Gastroesophageal sphincter (tissue), 4 donors: ENCODE measurements at places on chromosomes 1 and 21.
A peak's percentile ranks its signal among the peaks of the same experiment; 100 is the strongest.

DNA sequence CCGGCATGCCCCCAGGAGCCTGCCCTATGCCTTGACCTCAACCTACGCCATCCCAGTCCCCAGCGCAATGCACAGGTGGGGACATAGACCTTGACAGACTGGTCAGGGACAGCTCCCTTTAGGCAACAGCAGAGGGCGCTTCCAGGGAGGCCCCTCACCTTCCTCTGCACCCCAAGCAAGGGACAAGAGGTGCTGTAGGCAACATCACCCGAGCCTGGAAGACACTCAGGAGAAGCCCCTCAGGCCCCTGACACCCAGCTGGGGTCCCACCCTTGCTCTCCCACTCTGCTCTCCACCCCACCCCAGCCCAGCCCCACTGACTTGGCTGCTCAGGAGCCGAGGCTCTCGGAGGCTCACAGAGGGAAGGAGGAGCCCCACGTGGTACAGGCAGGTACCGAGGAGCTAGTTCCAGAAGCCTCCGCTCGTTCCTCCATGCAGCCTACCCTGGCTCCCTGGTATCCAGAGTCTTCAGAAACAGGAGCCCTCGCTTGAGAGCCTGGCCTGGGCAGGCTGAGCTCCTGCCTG, 2.4 kb upstream of the WNT3A start:
- no peak for ATAC-seq

GRCh38 chr21:45531393-45532215, 10.6 kb downstream of the SLC19A1 start:
- ATAC-seq = no peak

GRCh38 chr1:54480525-54480848, 67.5 kb upstream of the ACOT11 start:
- no peak for ATAC-seq

DNA sequence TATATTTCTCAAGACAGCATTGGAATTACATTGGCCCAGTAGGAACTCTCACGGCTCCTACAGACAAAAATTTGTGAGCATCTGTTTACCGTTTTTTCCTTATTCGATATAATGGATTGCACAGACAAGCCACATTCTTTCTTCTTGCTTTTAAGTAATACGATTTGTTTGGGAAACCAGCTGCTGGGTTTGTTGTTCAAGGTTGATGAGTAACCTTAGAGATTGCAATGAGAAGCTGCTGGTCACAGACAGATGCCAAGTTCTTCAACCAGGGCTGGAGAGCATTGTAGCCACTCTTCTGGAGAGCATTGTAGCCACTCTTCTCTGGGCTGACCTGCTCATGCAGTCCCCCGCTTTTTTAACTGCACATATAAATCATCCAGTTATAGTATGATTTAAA, 1.4 kb upstream of the MIA3 start:
- peak; percentile 7 for ATAC-seq

GRCh38 chr21:17682924-17683323, 70.2 kb upstream of the BTG3 start:
- ATAC-seq = no peak

- no peak for ATAC-seq
Measured at GRCh38 chr1:47745715-47746609, 251.2 kb downstream of the TRABD2B start.
